ENCODE measurements at places on chromosomes 16 and 17.
A peak's percentile ranks its signal among the peaks of the same experiment; 100 is the strongest.

GRCh38 chr17:67293251-67294203 is 48.5 kb upstream of the HELZ start:
- peak; percentile 34 for DNase-seq

- no peak for DNase-seq
Observed at GRCh38 chr17:5508810-5509209, 22.4 kb downstream of the MIS12 start.

DNA sequence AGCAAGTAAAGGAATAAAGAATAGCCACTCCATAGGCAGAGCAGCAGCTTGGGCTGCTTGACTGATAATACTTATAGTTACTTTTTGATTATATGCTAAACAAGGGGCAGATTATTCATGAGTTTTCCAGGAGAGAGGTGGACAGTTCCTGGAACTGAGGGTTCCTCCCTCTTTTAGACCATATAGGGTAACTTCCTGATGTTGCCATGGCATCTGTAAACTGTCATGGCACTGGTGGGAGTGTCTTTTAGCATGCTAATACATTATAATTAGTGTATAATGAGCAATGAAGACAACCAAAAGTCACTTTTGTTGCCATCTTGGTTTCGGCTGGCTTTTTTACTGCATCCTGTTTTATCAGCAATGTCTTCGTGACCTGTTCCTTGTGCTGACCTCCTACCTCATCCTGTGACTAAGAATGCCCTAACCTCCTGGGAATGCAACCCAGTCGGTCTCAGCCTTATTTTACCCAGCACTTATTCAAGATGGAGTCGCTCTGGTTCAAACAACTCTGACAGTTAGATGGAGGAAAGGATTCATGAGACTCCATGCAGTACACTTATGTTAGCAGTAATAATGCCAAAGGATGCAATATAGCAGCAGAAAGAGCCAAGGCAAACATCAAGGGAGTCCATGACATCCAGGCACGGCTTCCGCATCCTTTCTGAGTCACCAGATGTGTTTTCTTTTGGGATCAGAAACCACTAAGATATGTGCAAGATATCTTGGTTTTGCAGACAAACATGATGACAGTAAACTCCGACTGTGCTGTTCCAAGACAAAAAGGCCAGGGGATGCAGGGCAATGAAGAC is 55.8 kb upstream of the B4GALNT2 start:
- no peak for DNase-seq

DNA sequence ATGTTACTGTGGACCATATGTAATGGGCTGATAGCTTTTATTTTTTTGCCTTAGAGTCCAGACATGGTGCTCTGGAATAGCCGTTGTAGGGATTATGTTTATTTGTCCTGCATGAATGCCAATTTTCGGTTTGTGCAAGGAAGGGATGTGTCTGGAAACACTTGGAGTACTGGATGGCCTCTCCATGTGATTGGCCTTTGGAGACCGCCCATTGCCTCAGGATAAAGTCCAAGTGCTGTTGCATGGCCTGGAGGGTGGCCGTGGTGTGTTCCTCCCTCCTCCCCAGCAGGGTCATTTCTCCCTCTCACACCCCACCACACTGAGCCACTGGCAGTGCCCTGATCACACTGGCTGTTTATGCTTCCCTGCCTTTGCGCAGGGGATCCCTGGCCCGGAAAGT is 93.9 kb downstream of the MSI2 start:
- DNase-seq = no peak

DNA sequence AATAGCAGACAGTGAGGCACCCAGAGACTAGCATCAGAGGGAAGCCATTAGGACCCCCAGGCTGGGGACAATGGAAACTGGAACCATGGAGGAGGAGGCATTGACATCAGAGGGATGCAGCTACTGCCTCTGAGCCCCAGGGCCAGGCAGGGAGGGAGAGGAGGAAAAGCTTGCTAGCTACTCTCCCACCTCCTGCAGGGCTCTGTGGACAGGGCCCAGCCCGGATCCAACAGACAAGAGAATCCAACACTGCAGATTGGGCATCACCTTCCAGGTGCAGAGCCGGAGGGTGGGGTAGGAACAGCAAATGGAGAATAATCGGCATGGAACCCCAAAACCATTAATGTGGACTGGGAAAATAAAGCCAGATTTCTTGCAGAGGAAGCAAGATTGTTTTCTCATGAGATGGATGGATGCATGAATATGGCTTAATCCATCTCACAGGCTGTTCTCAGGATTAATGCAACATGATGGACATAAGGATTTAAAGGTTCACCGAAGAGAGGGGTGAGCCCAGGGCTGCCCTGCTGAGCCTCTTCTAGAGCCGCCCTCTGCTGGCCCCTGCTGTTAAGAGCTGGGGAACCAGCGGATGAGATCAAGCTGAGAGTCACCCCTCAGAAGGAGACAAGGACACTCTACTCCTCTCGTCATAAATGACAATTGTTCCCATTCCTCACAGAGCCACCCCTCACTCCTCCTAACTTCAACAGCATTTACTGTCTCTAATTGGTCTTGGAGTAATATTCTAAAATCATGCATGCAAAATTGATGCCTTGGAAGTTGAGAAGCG is 48.8 kb downstream of the DNAH3 start:
- no peak for DNase-seq

- DNase-seq = no peak
Observed at GRCh38 chr16:21076186-21076883, 74.3 kb downstream of the DNAH3 start.

All from gastrocnemius medialis (tissue), 4 donors.